ENCODE measurements at places on chromosomes 4 and X. TPM values are rescaled to one million over a fixed set of nuclear protein-coding genes. Genes with fewer than 3 reads are reported as not detected.

The PLP2 gene
- polyA plus RNA-seq: 160 TPM

The TAPT1 gene
- 19.1 TPM for polyA plus RNA-seq

The SFRP2 gene
- not detected for polyA plus RNA-seq

The SMIM31 gene
- not detected for polyA plus RNA-seq

The HERC3 gene
- polyA plus RNA-seq: 34.5 TPM
